ENCODE measurements at places on chromosomes 12 and 14.

DNA sequence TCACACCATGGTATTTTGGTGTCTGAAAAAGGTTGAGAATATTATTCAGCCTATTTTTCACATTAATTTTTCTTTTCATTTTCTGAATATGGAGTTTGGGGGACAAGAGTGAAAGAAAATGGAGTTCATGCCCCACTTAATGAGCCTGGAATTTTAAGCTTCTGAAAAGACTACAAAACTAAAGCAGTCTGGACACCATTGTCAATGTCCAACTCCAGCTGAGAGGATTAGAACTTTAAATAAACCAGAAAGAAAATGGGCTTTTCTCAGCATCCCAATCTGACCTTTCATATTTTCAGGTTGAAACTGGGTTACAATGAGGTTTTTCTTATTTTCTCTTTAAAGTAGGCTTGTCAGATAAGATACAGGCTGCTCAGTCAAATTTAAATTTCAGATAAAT lies 207.7 kb downstream of the SLC6A15 start:
- no peak for DNase-seq

DNA sequence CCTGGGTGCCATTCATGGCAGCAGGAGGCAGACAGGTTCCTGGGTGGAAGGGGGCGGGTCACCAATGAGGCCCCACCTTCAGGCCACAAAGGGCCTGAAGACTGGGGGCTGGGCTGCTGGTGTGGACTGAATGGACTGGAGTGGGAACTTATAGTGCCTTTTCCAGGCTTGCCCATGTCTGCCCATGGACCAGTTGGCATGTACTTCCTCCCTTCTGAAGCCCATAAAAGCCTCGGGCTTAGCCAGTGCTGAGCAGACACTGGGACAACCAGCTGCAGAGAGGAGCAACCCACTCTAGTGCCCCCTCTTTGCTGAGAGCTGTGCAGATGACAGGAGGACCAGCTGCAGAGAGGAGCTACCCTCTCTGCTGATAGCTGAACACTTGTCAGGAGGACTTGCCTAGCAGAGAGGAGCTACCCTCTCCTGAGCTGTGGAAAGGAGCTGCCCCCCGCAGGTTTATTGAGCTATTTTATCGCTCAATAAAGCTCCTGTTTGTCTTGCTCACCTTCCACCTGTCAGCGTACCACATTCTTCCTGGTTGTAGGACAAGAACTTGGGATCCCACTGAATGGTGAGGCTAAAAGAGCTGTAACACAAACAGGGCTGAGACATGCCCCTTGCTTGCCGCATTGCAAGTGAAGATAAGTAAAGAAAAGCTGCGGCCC lies 34.0 kb downstream of the APAF1 start:
- no peak for DNase-seq

GRCh38 chr12:43964033-43964432 lies 128.2 kb downstream of the TMEM117 start:
- DNase-seq: no peak

- DNase-seq: peak; percentile 18
Measured at GRCh38 chr14:40129159-40129558, 696.9 kb upstream of the FBXO33 start.

DNA sequence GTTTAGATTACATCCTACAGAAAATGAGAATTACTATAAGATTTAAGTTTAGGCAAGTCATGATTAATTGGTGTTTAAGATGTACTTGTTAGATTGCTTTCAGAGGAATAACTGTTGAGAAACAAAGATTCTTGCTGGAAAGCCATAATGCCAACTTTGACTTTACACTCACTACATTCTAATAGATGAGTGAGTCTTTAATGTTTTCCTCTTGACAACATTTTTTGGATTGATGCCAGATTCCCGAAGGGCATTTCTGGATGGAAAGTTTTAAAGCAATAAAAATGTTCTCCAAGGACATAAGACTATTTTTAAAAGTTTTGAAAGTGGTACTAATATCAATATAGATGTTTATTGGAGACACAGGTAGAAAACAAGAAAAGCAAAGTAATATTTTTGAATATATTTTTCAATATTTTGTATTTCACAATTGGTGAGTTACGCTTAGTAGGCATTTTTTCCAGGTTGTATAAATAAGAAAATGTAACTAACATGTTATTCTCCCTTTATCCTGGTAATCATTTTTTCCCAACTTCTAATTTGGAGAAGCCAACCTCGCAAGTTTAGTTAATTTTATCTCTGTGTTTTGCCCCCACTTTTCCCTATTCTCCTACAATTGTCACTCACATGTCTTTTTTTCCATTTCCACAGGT lies 307.3 kb downstream of the CEP128 start:
- no peak for DNase-seq

DNA sequence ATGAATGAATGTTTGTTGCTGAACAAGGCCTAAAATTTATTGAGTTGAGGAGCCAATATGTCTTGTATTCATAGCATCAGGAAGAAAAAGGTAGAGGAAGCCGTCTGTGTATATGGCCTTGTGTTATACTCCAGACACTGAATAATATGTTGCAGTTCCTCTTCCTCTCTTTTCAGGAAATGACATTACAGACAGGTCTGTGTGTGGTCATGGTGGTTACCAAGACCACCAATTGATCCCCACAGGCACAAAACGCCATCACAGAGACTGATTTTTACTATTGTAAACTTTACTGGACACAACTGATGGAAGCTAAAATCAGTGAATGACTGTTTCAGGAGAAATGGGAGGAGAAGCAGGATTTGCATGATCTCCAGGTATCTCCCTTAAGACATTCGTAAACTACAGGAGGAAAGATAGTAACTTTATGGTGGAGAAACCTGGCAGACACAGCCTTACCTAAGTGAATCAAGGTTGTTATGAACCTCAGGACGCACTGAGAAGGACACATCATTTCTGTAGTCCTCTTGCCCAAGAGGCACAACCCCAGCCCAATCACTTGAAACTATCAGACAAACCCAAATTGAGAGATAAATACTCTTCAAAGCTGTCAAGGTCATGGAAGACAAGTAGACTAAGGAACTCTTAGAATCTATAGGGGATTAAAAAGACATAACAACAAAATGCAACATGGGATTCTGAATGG lies 334.1 kb upstream of the RGS6 start:
- DNase-seq: no peak

- DNase-seq: peak; percentile 77
Measured at GRCh38 chr14:77067632-77068516, 30.2 kb upstream of the CIPC start.

DNA sequence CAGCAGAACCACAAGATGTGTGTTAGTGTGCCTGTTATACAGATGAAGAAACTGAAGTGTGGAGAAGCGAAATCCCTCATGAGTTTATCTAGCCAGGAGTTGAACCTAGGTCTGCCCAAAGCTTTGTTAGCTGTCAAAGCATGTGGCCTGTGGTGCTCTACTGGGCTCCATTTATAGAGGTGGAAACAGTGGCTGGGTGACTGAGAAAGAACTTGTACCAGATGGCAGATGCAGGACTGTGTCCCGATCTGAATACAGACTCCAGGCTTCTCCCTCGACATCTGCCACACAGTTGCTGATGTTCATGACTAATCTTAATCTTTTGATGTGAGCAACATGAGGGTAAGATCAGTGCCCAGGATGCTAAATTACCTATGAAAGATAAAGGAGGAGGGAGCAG lies 89.1 kb downstream of the C12orf75 start:
- DNase-seq: peak; percentile 92

- DNase-seq: no peak
Measured at GRCh38 chr12:52178984-52179383, 12.8 kb downstream of the KRT80 start.

DNA sequence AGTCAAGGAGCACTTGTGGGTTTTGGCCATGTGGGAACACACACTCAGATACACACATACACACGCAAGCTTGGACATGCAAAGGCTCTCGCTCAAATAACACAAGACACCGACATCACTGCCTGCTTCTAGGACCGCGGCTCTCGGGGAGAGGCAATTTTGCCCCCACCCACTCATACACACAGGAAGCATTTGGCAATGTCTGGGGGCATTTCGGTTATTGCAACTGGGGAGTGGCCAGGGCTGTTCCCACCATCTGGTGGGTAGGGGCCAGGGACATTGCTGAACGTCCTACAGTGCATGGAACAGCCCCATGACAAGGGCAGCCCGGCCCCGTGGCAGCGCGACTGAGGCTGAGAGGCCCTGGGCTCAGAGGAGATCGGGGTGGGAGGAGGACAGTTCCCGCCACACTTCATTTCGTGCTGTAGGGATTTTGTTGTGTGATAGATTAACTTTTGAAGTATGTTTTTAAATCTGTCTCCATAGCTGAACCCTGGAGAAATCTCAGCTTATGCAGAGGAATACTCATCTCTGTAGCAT lies 35.6 kb downstream of the RIMBP2 start:
- peak; percentile 19 for DNase-seq

DNA sequence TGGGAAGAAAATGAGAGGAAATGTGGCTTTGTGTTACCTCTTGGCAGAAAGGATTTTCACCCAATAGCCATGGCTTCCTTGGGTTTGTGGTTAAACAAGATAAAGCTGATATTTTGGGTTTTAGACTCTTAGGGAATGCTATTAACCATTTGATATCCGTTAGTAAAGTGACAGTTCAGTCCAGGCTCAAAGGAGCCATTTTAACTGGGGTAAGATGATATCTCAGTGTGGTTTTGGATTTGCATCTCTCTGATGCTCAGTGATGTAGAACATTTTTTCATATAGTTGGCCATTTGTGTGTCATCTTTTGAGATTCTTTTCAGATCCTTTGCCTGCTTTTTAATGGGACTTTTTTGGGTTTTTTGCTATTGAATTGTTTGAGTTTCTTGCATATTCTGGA lies 30.1 kb downstream of the IFT43 start:
- no peak for DNase-seq

DNA sequence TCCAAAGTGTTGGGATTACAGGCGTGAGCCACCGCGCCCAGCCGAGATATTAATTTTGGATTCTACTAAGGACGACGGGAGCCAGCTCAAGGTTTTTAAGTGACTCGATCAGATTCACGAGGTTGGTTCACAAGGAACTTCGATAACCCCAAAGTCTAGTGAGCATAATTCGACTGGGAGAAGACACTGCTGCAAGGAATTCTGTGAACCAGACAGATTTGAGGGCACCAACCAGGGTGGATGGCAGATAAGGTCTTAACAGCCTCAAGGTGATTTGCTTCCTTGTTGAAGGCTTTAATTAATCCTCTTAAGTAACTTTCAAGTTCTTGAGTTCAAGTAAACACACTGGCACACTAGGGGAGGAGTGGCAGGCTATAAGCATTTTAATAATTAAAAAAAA lies 1.1 kb upstream of the KLHDC2 start:
- peak; percentile 45 for DNase-seq

GRCh38 chr12:48823281-48823680 lies 5.0 kb downstream of the CACNB3 start:
- no peak for DNase-seq

DNA sequence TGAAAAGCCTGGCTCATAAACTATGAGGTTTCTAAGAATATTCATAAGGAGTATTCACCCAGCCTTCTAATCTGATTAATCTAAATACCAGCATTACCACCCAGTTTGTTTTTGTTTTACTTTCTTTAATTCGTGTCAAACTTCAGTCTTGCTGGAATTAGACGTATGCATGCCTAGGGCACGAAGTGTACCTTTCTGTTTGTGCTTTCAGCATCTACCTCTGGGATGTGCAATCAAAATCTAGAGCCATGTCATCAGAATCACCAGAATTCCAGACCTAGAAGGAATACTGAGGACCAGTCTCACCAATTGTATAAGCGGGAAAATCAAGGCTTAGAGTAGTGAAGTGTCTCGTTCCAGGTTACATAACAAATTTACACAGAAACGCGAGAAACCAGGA lies 57.3 kb downstream of the KITLG start:
- no peak for DNase-seq

GRCh38 chr14:91390165-91390778 lies 27.3 kb downstream of the CCDC88C start:
- peak; percentile 99 for DNase-seq

GRCh38 chr14:61145034-61145902 lies 135.9 kb downstream of the TMEM30B start:
- DNase-seq: peak; percentile 97

GRCh38 chr14:53516261-53516774 lies 363.2 kb upstream of the DDHD1 start:
- DNase-seq: no peak

DNA sequence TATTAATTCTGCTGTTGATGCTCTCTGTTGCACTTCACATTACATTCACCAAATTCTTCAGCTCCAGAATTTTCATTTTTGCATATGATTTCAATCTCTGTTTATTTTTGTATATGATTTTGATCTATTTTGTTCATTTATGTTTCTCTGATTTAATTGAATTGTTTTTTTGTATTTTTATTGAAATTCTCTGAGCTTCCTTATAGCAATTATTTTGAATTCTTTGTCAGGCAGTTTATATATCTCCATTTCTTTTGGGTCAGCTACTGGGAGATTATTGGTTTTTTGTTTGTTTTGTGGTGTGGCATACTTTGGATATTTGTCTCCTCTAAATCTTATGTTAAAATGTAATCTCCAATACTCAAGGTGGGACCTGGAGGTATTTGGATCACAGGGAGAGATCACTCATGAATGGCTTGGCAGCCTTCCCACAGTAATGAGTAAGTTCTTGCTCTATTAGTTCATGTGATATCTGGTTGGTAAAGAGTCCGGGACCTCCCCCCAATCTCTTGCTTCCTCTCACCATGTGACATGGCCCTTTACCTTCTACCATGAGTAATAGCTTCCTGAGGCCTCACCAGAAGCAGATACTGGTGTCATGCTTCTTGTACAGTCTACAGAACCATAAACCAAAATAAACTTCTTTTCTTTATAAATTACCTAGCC lies 8.7 kb upstream of the TCL1A start:
- no peak for DNase-seq

DNA sequence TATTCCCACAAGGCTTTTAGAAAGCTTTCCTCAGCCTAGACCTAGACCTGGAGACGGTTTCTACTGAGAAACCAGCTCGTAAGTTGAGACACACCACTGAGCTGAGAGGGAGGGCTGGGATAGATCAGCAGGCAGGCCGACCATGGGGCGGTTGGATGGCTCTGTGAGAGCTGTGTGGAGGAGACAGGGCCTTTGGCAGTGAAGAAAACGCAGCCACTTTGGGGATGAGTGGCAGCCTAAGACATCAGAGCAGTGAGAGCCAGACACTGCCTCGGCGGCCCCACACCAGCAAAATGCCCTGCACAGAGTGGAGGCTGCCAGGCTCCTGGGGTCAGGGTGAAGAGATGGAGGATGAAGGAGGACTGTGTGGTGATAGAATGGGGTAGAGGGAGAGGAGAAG lies 46.0 kb downstream of the CACNA2D4 start:
- DNase-seq: no peak

DNA sequence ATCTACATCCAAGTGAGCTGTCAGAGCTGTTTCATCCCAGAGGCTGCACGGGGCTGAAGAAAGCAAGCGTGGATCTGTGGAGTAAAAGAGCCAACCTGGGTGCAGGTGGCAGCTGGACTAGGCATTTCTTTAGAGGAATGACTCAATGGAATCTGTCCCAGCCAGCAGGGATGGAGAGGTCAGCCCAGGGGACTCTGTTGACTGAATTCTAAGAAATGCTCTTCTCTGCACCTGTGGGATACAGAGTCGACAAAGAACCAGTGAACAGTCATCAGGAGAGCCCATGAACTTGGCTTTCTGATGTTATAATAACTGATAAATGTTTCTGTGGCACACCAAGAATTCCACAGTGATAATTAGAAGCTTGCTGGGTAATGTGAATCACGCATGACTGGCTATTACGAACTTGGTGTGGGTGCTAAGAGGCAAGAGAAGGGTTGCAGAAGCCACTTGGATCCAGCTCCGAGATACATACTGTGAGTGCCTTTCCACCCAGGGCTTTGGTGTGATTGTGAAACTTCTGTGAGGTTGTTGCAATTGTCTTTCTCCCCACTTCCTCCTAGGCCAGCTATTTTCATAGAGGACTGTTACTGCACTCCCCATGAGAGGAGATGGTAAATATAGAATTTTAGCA lies 16.2 kb downstream of the PYGL start:
- DNase-seq: no peak

All from NCI-H524 (cell line).